AG20443 (cell line): ENCODE measurements at places on chromosomes 13 and 19.

DNA sequence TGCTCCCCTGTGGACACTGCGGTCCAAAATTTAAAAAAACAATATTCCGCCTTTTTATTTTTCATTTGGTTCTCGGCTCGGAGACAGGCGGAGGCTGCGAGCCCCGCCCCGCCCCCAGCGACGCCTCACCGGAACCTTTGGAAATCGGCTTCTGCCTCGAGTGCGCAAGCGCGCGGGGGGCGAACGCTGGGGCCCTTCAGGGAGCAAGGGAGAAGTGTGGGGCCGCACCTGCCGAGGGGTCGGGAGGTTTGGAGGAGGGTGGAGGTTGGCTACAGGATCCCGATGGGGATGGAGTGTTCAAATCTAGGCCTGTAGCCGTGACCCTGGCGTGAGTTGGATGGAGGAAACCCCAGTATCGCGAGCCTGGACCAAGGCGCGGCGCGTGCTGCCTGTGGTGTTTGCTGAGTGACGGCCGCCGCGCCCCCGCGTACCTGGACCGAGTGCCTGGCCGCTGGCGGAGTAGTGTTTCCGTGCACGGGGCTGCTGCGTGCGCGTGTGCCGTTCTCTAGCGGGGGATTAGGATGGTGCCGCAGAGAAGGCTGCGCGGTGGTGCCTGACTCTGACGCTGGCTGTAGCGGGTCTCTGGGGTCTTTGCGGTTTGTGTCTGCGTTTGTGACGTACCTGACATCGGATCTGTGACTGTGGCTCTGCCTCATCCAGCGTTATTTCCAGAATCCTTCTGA lies 565 bp upstream of the ZFP30 start:
- peak; percentile 93 for DNase-seq

- no peak for DNase-seq
Measured at GRCh38 chr19:51203916-51204315, 21.0 kb upstream of the CD33 start.

DNA sequence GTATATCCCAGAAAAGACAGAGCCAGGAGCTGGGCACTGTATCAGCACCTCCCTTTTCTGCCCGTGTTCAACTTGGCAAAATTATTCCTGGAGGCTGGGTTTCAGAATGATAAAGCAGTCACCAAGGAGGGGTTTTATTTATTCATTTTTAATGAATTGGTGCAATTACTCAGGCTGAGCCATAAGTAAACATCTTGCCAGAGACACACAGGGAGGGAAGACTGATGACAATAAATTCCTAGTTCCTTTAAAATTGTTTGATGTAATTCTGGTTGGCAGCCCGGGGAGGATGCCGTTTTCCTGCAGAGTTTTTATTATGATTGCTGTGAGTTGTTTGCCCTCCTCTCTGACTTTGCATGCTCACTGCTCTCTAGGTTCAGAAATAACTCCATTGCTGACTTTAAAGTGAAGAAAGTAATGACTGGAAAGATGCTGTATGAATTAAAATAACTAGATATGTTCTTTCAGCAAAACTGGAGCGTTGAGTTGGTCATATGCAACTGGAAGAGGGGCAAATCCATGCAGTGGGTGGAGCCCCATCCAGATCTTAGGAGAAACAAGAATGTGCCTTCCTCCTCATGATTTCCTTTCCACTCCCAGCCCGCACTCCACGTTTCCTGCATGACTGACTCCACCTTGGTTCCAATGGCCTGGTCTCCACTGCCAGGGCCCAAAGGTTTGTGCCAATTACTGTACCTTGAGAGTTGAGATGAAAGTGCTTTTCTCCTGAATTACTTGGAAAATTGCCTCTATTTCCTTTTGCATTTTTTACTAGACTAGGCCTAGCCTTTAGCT lies 182.1 kb downstream of the RFC3 start:
- peak; percentile 26 for DNase-seq

- DNase-seq, result peak; percentile 97
Measured at GRCh38 chr19:47225746-47226425, 5.1 kb downstream of the BBC3 start.

- no peak for DNase-seq
Measured at GRCh38 chr13:45490068-45490467, 25.3 kb downstream of the COG3 start.

DNA sequence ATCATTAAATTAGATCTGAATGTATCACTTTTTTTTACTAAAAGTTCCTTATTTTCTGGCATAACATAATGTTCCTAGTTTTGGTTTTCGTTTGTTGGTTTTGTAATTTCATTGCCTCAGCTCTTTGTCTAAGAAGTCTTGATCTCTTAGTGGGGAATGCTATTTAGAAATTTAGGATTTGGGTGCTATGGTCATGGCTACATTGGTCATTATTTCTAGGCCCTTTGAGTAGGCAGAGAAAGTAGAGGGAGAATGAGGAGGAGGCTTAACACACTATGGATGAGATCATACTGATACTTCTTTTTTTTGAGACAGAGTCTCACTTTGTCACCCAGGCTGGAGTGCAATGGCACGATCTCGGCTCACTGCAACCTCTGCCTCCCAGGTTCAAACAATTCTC lies 41.8 kb downstream of the PIBF1 start:
- no peak for DNase-seq

DNA sequence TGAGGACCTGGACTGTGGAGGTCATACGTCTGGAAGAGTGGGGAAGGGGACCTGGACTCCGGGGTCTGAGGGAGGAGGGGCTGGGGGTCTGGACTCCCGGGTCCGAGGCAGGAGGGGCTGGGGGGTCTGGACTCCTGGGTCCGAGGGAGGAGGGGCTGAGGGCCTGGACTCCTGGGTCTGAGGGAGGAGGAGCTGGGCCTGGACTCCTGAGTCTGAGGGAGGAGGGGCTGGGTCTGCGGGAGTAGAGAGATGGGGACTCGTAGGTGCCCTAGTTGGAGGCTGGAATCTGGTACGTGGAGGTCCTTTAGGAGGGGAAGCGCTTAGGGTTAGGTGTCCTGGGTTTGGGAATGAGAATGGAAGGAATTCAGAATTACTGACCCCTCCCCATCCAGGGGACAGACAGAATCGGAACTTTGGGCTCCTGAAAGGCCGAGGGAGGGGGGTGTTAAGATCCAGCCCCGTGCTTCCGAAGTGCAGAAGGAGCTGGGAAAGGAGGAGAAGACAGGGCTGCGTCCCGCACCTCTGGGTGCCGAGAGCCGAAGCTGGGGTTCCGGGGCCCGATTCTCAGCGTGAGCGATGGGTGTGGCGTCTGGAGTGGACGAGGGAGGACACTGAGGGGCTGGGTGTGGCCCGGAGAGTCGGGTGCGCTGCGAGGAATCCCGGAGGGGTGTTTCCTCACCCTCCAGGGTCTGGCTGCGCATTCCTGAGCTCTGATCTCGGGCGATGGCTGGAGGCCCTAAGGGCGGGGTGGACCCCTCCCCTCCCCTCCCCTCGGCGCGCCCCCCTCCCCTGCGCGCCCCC lies 608 bp downstream of the MYADM start:
- DNase-seq, result peak; percentile 68

DNA sequence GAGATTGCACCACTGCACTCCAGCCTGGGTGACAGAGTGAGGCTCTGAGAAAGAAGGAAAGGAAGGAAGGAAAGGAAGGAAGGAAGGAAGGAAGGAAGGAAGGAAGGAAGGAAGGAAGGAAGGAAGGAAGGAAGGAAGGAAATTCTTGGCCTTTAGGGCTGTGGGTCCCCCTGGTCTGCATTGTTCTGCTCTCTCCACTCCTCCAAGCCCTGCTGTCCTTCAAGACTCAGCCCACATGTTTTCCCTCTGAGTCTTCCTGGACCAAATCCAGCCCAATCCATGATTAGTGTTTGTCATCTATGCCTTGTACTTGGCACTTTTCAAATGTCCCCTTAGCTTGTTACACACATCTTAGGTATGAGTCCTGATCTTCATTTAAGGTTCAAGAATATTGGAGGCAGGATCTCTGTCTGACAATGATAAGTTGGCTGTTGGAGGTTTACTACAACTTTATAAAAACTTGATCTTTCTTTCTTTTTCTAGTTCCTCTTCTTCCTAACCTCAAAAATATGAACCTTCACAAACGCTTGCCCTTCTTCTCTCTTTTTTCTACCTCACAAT lies 48.8 kb upstream of the INTS6 start:
- DNase-seq, result peak; percentile 52

GRCh38 chr13:50485979-50486935 lies 357.2 kb downstream of the DLEU7 start:
- DNase-seq, result peak; percentile 26

DNA sequence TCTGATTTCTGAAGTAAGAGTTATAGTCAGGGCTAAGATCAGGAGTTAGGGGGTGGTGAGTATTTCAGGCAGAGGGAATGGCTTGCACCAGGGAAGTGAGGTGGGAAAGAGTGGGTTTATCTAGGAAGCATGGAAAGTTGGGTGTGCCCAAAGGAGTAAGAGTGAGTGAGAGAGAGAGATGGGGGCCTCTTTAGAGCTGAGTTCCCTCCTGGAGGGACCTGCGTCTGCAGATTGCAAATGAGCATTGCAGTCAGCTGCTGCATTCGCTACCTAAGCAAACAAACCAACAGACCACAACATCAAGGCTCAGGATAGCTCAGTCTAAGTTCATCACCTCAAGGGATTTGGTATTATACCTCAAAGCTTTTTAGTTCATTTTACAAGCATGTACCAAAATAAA lies 405.8 kb downstream of the FGF9 start:
- no peak for DNase-seq

DNA sequence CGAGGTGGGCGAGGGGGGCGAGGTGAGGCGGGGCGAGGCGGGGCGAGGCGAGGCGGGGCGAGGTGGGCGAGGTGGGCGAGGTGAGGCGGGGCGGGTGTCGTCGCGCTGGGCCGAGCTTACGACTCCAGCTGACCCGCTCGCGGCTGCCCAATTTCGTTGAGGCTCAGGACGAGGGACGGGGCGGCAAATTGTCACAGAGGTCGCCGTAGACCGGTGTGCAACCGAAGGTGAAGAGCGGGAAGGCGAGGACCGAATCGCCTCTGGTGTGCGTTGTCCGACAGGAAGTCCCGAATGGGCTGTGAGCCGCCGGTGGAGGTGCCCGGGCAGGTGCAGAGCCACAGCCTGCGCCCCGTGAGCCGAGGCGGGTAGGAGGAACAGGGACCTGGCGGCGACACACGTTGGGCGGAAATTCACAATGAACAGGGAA lies at the start of gene LACC1:
Gene LACC1, plus strand, starts transcription at position 150 of the 427 bp plus-strand sequence. CDS start 1,082 bp downstream, outside the sequence.
- no peak for DNase-seq

- DNase-seq, result peak; percentile 89
Measured at GRCh38 chr19:46704379-46705076, 12.4 kb downstream of the PRKD2 start.

- no peak for DNase-seq
Measured at GRCh38 chr19:48913114-48913889, 13.2 kb downstream of the NUCB1 start.

DNA sequence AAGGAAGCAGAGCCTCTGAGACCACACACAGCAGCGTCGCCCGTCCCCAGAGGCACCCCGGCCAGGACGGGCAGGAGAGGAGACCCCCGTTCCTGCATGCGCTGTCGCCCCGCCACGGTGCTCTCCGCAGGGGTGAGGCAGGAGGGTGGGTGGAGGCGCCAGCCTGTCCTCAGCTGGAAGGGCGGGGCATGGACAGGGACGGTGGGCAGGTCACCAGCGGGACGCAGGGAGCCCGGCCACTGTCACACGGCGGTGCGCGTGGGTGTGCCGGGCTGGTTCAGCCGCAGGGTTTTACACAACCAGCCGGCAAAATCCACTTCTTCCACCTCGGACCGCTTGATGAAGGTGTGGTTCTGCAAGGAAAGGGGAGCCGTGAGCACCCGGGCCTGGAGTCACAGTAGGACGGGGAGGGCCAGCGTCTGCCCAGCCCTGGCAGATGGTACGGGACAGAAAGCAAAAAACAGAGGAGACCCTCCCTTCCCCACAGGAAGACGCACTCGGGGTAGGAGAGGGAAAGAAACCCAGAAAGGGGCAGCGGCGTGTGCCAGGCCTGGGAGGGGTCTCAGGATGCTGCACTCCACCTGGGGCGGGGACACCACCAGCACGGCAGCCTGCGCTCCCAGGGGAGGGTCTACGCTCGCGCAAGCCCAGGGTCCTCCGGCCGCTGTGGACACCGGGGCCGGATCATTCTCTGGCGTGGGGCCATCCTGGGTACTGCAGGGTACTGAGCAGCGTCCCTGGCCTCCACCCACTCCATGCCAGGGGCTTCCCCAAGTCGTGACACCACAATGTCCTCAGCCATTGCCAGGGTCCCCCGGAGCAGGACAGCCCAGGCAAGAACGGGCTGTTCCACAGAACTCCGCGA lies 23.9 kb upstream of the ZBTB7A start:
- DNase-seq, result no peak

DNA sequence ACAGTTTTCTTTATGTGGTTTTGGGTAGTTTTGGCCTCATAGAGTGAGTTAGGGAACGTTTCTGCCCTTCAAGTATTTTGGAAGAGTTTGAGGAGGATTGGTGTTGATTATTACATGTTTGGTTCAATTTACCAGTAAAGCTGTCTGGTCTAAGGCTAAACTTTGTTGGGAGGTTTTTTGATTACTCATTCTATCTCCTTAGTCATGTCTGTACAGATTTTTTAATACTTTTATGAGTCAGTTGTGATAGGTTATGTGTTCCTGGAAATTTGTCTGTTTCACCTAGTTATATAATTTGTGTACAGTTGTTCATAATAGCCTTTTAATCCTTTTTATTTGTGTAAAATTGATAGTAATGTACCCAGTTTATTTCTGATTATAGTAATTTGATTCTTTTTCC lies 20.4 kb downstream of the RNF17 start:
- no peak for DNase-seq

- DNase-seq, result no peak
Measured at GRCh38 chr13:31540281-31540680, 199.0 kb upstream of the RXFP2 start.

- no peak for DNase-seq
Measured at GRCh38 chr19:18762125-18763023, 28.7 kb downstream of the COMP start.

DNA sequence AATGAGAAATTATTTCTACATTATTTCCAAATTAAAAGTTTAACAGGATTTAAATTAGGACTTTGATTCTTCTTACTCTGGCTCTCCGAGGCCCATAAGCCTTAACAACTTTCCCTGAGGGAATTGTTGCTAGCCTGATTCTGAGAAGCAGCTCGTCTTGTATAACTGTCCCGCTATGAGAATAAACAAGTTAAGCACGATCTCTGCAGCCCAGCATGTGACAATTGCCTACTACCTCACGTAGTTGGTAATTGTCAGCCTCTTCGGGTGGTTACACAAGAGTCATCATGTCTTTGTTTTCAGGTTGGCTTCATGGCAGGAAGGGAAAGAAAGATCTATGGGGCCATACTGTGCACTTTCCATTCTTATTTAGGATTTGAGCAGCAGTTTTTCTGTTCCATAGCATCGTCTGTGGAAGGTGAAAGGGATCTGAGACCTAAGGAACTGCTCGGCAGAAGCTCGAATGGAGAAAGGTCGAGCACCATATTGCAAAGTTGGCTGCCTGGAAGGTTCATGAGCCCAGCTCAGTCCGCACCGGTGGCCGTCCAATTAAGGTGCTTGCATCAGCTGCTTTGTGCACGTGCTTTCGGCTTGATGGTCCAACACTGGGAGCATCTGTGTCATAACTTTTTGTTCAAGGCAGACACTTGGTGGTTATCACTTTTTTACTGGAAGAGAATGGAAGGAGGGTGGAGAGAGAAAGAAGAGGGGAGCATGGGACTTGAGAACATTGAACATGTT lies 1.8 kb upstream of the STARD13 start:
- DNase-seq, result no peak

DNA sequence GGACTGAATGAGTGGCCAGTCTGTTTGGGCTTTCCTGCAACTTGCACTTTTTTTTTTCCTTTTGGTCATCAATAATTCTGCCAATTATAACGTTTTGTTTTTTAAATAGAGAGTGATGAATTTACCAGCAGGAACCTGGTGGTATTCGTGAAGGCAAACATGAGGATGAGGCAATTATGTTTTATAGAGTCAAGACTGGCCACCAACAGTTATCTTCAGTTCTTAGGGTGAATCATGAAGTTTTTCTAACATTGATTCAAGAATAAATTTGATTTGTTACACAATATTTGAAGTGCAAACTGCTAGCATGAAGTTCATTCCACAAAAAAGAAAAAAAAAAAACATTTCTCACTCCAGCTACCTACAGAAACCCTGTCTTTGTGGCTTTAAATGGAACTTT lies 244.5 kb downstream of the SPRY2 start:
- no peak for DNase-seq
